ENCODE measurements at places on chromosomes 13 and 19.

- DNase-seq: no peak
These were observed 1.5 kb upstream of the PCDH20 start for GRCh38 chr13:61417086-61417570.

DNA sequence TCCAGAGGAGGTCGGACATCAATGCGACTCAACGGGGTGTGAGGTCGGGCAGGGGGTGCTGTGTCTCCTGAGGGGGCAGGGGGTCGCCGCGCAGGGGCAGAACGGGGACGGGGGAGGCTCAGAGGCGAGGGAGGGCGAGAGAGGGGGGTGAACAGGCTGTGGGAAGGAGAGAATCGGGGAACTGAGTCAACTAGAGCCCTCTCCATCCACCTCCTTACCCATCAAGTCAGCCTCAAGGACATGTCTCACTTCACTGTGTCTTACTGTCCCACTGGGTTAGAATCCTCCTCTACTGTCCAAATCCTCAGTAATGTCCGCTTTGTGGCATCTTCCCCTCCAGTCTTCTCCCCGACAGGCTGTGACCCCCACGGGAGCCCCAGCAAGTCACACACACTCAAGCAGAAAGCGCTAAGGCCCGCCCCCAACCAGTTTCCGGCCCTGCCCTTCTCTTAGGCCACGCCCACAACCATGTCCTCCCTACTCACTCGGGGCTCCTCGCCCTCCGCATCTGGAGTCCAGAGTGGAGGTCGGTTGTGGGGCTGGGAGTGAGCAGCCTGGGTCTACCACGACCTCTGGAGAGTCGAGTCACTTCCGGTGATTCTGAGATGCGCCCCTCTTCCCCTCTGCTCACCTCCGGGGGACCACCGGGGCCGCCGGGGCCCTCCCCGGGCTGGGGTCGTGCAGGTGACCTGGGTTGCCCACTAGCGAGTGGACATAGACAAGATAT is 9.3 kb downstream of the PLEKHA4 start:
- DNase-seq: no peak

DNA sequence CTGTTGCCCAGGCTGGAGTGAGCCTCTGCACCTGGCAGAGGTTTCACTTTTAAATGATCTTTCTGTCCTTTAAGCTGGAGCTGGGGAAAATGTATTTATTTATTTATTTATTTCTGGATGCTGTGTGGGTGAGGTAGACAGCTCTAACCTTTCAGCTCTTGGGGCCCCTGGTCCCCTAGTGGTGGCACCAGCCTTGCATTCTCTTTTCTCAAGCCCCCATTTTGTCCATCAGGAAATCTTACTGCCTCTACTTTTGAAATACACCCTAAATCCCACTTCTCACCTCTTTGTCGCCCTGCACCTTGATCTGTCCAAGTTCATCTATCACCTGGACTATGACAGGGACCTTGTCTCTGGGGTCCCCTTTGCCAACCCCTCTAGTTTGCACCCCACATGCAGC is 2.1 kb upstream of the B9D2 start:
- no peak for DNase-seq

- DNase-seq: no peak
These were observed 246.1 kb upstream of the MIR17HG start for GRCh38 chr13:91101381-91101780.

DNA sequence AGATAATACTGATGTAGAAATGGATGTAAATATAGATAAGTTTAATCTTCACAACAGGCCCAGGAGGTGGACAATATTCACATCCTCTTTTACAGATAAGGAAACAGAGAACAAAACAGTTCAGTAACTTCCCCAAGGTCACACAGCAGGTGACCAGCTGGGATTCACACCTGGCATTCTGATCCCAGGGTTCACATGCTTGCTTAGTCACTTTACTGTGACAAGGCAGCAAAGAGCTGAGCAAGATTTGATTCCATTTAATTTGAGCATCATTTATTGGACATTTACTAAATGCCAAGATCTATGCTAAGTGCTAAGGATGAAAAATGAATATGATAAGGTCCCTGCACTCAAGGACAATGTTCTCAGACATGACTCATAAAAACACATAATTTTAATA is 94.1 kb upstream of the STARD13 start:
- no peak for DNase-seq

GRCh38 chr19:50695251-50696093 is 24.1 kb downstream of the SHANK1 start:
- DNase-seq: no peak

Measured in fibroblast of the conjunctiva (primary cell).